ENCODE measurements at places on chromosomes 5 and 9.

DNA sequence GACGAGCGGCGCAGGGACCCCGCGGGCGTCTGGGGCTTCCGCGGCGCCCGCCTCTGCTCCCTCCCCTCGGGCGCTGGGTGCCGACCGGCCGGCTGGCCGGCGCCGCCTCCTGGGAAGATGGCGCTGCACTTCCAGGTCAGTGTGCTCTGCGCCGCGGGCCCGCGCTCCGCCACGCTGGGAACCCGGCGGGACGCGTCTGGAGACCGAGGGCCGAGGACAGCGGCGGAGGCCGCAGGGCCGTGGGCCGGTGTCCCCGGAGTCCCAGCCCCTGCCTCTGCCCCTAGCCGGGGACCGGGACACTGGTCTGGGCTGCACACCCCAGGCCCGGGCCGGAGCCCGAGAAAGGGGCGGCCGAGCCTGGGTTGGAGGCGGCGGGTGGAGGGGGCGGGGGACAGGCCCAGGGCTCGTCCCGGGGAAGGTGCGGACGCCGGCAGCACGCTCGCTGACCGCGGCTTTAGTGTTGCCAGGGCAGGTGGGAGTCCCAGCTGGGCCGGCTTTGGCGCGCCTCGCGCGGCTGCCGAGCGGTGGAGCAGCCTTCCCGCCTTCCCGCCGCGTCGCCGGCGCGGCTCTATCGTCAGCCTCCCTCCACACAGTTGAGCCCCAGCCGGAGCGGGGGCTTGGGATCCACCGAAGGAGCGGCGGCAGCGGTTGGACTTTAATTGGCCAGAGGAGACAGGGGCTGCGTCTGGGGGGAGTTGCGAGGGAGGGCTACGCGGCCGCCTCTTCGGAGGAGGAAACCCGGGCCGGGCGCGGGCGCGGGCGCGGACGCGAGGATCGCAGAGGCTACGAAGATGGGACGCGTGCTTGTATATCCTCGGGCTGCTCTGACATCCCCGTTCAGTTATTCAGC lies at the start of gene RANBP17:
Gene RANBP17 (plus strand): TSS at position 102 of the 850 bp plus-strand sequence.
- DNase-seq = no peak

DNA sequence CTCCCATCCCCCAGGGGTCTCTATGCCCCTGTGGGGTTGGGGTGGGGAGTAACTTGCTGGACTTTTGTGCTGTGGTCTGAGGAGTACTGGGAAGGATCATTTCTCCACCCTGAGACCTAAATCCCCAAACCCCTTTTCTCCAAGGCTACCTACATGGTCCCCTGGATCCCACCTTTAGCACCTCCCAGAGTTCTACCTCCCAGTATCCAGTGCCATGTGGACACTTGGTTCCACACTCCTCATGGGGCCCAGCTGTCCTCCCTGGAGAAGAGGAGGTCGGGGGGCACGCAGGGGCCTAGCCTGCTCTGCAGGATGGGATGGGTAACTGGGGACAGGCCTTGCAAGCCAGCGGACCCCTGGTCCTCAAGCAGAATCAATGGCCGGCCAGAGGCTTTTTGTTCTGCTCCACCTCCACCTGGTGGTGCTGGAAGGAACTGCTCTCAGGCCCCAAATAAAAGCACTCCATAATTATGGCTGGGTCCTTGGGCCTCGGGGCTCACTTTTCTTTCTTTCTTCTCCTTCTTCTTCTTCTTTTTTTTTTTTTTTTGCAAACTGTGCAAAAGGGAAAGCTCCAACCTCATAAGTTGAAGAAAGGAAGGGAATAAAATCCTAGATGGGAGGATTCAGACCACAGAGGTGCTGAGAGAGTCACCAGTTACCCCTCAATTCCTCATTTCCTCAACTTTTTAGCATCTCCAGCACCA lies 68.4 kb downstream of the PSD2 start:
- DNase-seq = no peak

DNA sequence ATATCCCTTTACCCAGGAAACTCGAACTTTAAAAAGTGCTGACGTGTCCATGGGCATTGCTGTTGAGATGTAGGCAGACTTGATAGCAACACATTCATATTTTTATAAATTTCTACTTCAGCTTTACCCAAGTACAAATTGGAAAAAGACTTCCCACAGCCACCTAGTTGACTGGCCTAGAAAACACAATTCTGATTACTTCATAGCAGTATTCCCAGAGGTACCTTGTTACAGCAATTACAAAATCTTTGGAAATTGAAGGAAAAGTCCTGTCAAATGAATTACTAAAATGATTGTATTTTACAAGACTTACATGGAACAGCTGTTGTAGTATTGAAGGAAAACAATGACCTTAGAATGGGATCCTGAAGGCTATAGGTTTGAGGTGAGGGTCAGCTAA lies 130.7 kb upstream of the NREP start:
- no peak for DNase-seq

- DNase-seq = peak; percentile 21
Measured at GRCh38 chr5:110441035-110441434, 285.4 kb downstream of the TMEM232 start.

DNA sequence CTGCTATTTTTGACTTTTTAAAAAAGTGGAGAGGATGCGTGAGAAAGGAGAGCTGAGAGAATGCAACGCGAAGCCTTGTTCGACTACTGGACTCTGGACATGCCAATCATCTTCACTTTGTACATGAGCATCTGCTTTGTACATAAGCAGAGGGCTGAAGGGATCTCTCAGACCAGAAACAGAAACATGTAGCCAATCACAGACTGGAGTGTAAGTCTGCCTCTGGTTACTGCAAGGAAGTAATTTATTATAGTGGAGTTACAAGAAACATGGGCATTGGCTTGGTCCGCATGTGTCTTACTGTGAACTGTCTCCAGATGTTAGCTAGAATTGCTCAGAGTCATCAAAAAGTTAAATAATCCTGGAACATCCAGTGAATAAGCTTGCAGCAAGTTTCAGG lies 190.0 kb upstream of the GRAMD2B start:
- DNase-seq = no peak

- no peak for DNase-seq
Measured at GRCh38 chr9:136133191-136133958, 14.7 kb upstream of the TMEM250 start.

DNA sequence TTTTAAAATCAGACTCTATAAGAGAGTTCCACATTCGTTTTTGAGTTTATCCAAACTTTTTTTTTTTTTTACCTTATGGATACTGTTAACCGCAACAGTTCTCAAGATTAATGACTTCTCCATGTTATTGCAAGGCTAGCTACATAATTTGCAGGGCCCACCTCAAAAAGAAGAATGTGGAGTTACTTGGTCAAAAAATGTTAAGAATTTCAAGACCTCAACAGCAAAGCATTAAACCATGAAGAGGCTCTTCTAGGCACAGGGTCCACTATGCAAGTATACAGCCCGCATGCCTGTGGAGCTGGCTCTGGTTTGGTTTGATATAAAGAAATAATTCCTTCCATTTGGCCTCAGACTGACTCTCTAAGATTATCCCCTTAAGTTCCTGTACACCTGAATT lies 133.3 kb upstream of the TLX3 start:
- DNase-seq = no peak

GRCh38 chr5:91141642-91142041 lies 241.5 kb downstream of the ARRDC3 start:
- no peak for DNase-seq

- no peak for DNase-seq
Measured at GRCh38 chr9:131754846-131755245, 15.0 kb upstream of the RAPGEF1 start.

- DNase-seq = no peak
Measured at GRCh38 chr9:131851414-131851813, 111.5 kb upstream of the RAPGEF1 start.

DNA sequence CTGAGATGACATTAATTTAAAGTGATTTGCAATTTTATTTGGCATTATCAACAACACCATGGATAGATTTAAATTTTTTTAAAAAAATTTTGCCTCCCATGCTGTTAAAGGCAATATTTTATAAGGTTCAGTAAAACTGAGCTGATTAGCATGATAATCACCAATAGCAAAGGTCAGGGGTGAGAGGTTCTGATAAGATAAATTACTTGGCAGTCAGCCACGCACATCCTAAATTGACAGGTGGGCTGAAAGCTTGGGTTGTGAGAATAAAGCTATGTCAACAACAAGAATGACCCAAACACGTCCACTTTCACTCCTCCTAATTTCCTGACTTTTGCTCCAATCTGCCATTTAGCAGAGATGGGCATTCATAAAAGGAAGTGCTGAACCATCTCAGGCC lies 127.1 kb downstream of the LHFPL2 start:
- DNase-seq = no peak

- no peak for DNase-seq
Measured at GRCh38 chr5:180591311-180591887, at the start of gene SCGB3A1. TSS of gene SCGB3A1 (minus strand) at chr5:180591499. CDS start at chr5:180591462, 37 bp downstream.

DNA sequence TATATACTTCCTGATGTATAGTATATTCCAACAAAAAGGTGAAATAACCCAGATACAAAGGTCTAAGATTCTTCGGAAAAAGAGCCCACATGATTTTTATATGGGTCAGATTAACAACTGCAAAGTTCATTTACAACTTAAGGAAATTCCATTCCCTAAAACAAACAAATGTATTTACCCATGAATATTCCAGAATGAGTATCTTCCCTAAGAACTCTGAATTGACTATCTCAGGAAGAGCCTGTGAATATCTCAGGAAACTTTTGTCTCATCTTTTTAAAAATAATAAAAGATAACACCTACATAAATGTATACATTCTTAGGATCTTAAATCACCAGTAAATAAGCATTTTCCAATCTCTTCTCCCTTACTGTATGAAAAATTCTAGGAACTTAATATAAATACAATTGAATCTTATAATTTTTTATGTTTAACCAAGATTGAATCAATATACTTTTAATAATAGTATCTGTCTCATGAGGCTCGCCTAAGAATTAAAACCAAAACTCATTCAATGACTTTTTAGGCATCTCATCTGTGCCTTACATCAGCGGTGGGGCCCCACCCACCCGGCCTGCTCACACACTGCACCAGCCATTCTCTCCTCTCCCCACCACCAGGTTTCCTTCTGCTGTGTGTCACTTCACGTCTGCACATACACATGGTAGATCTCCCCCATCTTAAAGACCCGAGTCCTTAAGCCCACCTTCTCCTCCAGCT lies 78.1 kb downstream of the RAPGEF1 start:
- no peak for DNase-seq

GRCh38 chr5:10620346-10620745 lies 56.5 kb downstream of the ANKRD33B start:
- no peak for DNase-seq

DNA sequence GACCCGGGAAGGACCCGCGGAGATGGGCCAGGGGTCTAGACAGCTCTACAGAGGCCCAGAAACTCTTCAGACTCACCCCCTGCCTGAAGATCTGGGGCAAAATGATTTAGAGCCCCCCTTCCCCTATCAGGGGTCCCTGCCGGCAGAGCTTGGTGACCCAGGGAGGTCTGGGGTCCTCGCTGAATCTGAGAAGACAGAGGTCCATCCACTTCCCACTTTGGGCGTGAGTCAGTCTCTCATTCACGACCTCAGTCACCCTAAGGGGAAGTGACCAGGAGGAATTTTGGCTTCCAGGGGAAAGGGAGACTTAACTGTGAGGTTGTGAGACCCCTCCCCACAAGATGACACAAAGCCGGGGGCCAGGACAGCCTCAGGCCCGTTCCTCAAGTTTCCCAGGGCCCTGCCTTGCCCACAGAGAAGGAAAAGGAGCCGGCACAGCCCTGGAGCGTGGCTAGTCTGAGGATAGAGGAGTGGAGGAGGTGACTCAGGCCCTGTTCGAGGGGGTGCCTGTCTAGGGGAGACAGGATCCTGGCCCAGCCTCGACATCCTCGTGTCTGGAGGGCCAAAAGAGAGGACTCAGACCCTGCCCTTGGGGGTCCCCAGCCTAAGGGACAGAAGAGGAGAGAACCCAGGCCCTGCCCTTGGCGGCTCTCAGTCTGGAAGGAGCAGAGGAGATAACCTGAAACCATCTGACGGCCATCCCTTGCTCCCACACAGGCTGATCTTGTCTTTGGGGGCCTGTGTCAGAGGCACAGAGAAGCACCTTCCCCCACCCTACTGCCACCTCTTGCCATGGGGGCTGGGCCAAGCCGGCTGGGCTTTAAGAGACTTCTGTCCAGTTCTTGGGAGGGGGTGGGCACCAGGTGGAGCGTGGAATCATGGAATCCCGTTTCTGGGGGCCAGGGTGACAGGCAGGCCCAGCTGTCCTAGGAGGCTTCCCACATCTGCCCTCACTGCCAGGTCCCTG lies 889 bp downstream of the PDLIM4 start:
- no peak for DNase-seq

DNA sequence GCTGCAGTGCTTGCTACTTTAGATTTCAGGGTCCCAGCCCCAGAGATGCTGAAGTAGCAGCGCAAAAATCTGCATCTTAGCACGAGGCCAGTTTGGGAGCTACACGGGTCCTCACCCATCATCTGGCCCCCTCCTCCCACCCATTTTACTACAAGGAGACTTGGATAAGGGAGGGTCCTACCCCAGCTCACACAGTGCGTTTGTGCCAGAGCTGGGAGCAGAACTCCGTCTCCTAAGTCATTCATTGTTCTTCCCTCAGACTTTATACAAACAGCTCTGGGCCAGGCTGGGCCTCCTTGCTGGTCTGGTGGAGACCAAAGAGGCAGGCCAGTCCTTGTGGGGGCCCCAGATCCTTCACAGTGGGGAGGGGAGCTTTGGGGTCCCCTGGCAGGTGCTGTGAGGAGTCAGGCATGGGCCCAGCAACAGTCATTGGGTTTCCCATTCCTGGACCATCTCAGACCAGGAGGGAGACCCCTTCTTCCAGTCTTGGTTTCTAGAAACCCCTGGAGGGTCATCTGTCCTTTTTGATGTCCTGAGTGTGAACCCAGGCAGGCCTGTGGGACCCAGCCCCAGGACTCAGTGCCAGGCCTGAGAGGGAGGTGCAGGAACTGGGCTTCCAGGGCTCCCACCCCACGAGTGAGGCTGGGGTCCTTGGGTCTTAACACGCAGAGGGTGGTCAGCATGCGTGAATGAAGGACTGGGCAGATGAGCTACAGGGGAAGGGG lies 2.3 kb upstream of the IL17B start:
- no peak for DNase-seq

DNA sequence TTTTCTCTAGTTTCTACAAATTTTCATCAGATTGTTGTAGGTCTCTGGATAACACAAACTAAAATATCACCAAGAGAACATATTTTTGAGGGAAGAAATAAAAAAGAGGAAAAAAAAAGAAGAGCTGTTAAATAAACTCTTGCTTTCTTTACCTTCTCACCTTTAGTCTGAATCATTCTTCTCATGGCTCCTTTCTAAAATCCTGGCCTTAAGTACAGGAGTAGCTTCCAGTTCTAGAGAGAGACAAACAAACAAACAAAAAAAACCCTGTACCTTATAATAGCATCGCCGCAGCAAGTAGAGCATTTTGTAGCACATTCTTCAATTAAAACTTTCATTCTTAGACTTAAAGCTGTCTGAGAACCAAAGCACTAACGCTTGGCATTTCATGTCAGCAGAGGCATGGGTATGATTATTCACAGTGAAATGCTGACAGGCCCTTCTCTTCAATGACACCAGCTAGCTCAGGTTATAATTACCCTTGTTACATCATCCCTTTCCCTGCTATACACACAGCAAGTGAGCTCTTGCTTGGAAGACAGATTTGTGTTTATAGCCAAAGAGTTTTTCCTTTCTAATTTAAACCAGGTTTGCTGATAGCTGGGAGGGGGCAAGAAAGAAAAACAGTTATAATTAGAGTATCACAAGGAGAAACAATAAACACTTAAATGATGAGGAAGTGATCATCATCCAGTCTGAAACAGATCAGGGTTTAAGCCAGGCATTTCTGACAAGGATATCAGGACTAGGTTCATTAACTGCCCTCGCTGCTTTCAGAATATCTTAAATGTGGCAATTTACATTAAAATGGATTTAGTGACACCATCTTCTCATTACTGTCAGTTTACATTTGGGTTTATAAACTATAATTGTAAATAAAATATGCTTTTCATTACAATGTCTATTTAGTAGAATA lies 510.9 kb upstream of the ZNF608 start:
- DNase-seq = no peak

GRCh38 chr5:123367739-123368138 lies 55.5 kb downstream of the CEP120 start:
- DNase-seq = no peak

Measured in AG04449 (cell line).